CD4-positive, alpha-beta T cell treated with Interleukin-4 for 1 hour (primary cell): ENCODE measurements at places on chromosomes 11 and 22.

DNA sequence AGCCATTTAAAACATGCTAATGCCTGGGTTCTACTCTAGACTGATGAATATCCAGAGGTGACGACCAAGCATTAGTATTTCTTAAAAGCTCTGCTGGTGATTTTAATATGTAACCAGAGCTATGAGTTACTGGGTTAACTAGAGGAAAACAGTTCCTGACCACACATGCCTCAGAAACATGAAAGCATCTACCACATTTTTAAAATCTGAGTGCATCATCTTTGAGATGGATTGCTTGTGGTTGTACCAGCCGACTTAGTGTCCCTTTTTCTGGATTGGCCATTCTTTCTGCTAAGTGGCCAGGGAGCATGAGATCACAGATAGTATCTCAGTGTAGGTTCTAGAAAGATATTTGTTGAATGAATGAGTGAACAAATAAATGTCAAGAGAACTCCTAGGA lies 152.4 kb downstream of the NTM start:
- no peak for DNase-seq

- DNase-seq, result no peak
Observed at GRCh38 chr22:49869086-49869830, 15.6 kb downstream of the ZBED4 start.

- DNase-seq, result no peak
Observed at GRCh38 chr11:12961615-12962014, 47.5 kb upstream of the RASSF10 start.

GRCh38 chr22:31342389-31343140 lies 3.6 kb downstream of the PATZ1 start:
- DNase-seq, result no peak

DNA sequence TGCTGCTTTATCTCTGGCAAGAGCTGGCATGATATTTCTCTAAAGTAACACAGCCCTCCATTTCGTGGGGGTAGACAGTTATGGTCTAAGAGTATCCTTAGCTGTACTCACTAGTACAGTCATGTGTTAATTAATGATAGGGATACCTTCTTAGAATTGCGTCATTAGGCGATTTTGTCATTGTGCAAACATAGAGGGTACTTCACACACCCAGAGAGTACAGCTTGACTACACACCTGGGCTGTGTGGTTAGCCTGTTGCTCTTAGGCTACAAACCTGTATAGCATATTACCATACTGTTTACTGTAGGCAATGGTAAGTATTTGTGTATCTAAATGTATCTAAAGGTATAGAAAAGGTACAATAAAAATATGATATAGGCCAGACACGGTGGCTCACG lies 17.0 kb downstream of the XRCC6 start:
- DNase-seq, result no peak

- DNase-seq, result no peak
Observed at GRCh38 chr22:48097723-48098122, 1335.3 kb downstream of the TBC1D22A start.

DNA sequence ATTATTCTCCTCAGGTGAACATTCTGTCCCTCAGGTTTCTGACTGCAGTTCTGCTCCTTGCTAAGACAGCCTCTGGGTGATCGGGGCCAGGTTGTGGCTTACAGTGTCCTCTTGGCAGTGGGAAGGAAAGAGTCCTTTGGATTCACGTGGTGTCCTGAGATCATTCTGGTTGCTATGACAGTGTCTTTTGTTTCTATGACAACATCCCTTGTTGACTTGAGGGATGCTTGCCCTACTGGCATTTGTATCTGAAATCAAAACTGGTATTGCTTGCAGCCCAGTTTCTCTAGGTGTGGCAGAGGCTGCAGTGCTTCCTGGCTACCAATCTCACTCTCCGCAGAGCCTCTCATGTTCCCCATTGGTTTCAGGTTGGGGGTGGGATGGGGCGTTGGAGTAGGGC lies 151.8 kb upstream of the CCDC90B start:
- no peak for DNase-seq

GRCh38 chr11:74683279-74683871 lies 47.9 kb downstream of the CHRDL2 start:
- no peak for DNase-seq

DNA sequence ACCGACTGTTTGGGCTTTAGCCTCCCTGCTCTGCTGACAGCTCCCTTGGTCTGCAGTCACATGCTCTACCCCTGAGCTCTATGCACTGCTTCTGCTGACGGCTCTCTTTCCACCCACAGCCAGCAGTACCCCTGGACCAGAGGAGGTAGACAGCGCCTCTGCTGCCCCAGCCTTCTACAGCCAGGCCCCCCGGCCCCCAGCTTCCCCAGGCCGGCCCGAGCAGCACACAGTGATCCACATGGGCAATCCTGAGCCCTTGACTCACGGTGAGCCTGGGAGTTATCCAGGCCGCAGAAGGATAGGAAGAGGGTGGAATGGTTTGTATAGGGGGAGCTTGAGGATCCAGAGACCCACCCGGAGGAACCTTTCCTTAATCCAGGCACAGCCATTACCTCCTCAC lies 2.8 kb downstream of the ZFPL1 start:
- no peak for DNase-seq

DNA sequence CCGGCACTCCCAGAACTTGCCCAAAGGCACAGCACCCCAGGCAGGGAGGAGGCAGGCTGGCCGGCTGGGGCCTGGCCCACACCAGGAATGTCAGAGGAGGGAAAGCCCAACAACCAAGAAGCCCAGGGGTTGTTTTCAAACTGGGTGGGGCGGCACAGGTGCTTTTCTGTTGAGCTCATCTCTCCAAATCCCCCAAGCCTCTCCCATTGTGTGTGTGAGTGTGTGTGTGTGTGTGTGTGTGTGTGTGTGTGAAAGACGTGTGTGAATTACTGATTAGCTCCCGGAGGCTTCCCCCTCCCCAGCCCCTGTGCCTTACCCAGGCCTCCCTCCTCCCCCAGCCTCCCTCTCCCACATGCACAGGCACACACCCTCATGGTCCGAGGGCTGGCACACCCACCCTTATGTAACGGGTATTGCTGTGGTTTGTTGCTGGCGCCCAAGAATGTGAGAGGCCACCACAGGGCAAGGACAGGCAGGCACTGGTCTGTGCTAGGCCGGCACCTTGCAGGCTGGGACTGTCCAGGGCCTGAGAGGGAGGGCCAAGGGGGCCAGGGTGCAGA lies 15.9 kb downstream of the TRIM29 start:
- DNase-seq, result no peak

DNA sequence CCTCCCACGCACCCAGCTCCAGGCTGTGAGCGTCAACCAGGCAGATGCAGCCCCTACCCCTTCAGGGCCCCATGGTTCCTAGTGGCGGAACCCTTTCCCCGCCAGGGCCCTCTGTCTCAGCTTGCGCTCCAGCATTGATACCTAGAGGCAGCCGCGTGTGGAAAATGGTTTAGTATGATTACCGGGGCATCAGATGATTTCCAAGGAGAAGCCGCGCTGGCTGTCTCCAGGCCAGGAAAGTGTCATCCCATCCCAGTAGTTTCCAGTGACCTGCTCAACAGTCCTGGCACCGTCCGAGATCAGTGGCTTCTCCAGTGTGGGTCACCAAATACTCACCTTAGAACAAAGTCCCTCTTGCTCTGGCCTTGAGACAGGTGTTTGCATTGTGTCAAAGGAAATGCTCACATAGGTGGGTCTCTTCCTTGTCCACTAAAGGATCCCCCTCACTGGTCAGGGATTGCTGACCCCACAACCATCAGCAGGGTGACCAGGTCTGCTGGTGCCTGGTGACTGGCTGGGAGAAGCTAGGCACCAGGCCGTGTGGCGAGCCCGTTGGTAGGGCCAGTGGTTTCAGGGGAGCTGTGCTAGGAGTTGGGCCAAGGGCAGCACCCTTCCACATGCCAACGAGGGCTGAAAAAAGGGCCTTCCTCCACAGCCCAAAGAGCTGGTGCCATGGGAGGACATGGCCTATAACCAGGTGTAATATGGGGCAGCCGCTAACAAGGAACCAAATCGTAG lies 109.4 kb downstream of the MORC2 start:
- no peak for DNase-seq

GRCh38 chr11:123158033-123159003 lies 36.7 kb downstream of the CLMP start:
- no peak for DNase-seq

DNA sequence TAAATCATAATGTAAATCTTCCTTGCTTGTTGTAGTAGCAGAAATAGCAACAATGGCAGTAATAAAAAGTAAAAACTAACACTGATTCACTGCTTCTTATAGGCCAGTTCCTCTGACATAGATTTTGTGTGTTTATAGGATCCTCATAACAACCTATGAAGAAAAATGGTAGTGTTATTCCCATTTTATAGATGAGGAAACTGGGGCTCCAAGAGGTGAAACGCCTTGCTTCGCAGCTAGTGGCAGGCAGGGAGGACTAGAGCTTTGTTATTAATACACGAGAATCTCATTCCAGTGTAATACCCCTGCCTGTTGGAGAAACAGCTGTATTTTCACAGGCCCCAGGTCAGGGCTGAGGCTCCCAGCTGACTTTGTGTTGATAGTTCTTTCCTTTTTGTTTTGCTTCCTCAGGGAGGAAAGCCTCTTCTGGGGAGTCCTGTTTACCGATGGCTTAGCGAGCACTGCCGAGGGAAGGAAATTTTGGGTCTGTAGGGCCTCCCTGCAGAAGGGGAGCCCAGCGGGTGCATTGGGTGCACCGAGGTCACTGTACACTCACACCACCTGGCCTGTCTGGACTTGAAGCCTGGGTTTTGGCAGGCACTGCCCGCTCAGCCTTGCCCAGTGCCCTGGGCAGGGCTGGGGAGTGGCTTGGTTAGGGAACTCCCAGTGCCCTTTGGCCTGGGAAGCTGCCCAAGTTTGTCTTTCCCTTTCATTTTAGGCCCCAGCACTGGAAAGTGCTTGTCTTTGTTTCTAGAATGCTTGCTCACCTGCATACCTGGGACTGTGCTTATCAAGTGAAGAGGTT lies 13.5 kb downstream of the KIAA1671 start:
- no peak for DNase-seq
